ENCODE measurements at places on chromosomes 13 and 19.

- ATAC-seq = no peak
These were observed 617 bp downstream of the SKA3 start for GRCh38 chr13:21175656-21176214.

- ATAC-seq = no peak
These were observed 26.2 kb downstream of the FOXO1 start for GRCh38 chr13:40640202-40640601.

GRCh38 chr13:28356561-28357021 is 138.3 kb downstream of the FLT1 start:
- ATAC-seq = no peak

DNA sequence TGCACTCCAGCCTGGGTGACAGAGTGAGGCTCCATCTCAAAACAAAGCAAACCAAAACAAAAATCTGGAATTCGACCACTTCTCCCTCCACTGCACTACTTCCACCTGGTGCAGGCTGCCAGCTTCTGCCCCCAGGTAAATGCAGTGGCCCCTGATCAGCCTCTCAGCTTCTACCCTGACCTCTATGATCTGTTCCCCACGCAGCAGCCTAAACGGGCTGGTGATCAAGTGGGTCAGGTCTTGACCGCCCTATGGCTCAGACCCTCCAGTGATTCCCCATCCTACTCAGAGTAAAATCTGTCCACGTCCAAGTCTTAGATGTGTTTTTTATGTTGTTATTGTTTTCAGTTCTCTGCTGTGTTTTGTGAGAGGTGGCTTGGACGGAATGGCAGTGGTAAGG is 163.9 kb downstream of the KCTD15 start:
- ATAC-seq = no peak

GRCh38 chr13:47420568-47420967 is 523.7 kb upstream of the HTR2A start:
- no peak for ATAC-seq

GRCh38 chr13:111005808-111006505 is 91.1 kb upstream of the ANKRD10 start:
- ATAC-seq = no peak

GRCh38 chr19:45613926-45614725 is 12.1 kb upstream of the GPR4 start:
- ATAC-seq = peak; percentile 91

GRCh38 chr13:52348983-52349780 is 56.8 kb downstream of the THSD1 start:
- ATAC-seq = peak; percentile 20

Data from stimulated activated memory B cell treated with anti-CD40 and anti-IgM and Interleukin-4, amounts not matched to agents 10 μg/mL and 1 μg/mL and 100 μg/mL, for 72 hours (primary cell).